ENCODE measurements at places on chromosomes 1 and 21.

GRCh38 chr1:208167261-208167869 is 76.8 kb downstream of the PLXNA2 start:
- no peak for DNase-seq

GRCh38 chr1:62012836-62013235 is 181.8 kb upstream of the L1TD1 start:
- no peak for DNase-seq

- no peak for DNase-seq
Measured at GRCh38 chr1:17009706-17010105, 2.0 kb downstream of the ATP13A2 start.

DNA sequence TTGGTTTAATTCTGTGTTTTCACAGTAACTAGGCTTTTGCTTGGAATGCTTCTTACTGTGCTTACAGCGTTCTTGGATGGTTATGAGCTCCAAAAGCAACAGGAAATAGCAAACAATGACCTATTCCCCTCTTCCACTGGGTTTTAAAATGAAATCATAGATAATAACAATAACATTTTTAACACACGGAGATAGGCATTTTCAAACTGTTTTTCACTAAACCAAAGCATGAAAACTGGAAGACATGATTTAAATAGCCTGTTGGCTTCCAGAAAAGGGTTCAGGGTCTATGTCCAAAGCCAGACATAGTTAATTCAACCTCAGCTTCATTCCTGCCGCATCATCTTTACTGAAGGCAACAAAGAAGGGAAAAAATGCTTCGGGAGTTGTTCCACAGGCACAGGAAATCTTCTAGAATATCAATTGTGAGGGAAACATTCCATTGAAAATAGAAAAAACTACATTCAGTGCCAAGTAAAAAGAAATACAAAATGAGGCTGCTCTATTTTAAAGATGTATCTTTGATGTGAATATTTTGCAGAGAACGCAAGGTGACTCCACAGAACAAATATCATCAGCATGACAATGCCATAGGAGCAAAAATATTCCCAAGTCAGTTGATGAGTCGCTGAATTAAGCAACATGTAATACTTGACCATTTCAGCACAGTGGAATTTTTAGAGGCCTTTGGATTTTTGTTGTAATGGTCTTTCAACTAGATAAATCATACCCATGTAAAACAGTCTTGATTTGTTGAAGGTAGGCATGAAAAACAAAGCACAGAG is 80.7 kb downstream of the NID1 start:
- no peak for DNase-seq

GRCh38 chr1:167137793-167138510 is 44.1 kb downstream of the STYXL2 start:
- no peak for DNase-seq

DNA sequence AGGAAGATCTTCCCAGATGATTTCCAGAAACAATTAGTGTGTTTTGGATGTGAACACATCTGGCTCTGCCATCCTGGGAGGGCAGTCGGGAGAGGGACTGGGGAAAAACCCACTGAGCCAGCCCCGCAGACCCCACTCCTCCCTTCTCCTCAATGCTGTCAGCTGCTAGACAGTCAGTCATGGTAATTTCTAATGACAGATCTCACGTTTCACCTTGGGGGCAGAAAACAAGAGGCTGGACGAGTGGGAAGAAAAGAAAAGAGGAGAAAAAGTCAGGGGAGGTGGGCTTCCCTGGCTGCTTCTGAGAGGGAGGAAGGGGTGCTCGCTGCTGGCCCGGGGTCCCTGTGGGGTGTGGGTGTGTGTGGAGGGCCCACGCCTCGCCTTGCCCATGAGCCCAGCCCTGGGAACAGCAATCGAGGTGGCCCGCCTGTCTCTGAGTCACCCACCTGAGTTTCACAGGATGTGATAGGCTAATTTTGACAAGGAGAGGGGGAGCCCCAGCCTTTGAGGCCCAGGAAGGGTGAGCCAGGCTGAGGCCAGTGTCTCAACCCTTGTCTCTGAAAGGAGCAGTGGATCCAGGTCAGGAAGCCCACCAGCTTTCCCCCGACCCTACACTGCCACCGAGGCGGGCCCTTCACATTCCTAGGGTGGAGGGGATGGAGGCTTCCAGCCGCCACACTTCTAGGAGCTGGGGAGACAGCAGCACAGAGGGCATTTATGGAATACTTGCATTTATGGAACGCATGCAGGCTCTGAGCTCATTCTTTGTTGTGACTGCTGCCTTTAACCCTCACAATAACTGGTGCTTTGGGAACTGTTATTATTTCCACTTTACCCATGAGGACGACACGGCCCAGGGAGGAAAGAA is 49.1 kb upstream of the IFNLR1 start:
- DNase-seq = no peak

DNA sequence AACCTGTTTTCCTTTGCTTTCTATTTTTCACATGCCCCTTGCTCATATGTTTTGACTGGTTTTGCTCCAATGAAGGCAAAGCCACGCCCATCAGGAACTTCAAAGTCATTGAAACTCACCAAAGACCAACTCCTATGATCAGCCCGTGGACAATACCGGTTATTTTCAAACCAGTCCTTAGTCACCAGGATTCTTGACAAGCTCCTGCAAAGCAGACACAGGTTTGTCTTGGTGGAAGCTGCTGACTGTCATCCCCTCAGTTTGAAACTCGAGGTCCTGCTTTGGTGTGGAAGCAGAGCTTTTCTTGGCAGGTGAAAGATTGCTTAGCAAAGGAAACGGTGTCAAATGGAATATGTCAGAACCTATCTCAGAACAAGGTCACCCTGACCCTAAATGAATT is 384.7 kb upstream of the CXADR start:
- DNase-seq = no peak

- DNase-seq = no peak
Measured at GRCh38 chr1:171468120-171468750, 17.1 kb upstream of the PRRC2C start.

DNA sequence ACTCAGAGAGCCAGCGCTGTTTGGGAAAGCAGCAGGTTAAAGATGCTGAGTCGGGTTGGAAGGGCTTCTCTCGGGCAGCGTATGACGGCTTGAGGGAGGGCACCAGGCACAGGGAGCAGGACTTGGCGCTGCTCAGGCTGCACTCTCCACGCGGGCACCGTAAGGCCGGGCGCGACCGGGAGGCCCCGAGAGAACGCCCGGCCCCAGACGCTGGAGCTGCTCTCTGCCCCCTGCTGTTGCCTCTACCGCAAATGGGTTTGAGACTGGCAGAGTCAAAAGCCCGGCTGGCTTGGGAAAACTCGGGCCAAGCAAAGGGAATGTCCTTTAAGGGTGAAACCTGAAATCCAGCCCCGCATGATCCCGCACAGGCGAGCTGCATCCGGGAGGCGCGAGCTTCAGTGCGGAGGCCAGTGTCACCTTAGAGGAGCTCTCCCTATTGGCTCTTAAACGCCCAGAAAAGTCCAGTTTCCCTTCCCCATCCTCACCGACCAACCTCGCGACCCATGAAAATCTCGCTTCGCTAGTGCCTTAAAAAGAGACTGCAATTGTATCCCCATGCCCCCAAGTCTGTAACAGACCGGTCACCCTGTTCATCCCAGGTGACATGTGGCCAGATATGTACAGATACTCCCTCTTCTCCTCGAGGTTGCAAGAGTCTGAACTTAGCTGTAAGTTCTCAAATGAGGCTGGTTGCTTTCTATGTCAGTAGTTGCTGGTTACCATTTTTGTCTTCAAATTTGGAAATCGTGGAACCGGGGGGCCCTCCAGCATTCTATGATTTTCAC is 1.1 kb downstream of the PRRX1 start:
- DNase-seq = no peak

GRCh38 chr1:211158866-211159265 is 24.9 kb upstream of the KCNH1 start:
- DNase-seq = no peak

DNA sequence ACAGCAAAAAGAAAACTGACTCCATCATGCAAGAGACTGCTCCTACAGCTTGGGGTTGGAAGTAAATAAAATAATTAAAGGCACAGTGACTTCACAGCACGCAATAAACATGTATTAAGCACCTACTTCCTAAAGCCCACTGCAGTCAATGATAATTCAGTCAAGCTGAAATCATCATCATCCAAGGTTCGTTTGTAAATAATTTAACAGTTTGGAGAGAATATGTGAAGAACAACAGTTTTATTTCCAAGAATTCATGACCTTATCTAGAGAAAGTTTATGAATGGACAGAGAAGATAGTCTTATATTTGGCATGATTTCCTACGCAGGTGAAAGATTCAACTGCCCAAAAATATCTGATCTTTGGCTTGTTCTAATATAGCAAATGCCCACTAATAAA is 86.8 kb downstream of the SMYD3 start:
- no peak for DNase-seq

DNA sequence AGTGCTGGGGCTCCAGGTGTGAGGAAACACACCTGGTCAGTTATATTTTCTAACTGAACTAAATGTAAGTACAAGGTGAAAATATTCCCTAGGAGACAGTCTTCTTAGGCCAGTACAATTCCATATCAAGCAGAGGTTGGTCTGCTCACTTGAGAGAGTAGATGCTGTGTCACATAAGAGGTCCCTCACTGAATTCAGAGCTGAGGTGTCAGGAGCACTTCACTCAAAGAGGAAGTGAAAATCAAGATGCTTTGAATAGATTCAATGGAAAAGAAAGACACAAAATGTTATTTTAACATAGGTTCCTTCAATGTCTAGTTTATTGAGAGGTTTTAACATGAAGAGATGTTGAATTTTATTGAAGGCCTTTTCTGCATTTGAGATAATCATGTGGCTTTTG is 4.3 kb upstream of the FCRL3 start:
- DNase-seq = no peak

DNA sequence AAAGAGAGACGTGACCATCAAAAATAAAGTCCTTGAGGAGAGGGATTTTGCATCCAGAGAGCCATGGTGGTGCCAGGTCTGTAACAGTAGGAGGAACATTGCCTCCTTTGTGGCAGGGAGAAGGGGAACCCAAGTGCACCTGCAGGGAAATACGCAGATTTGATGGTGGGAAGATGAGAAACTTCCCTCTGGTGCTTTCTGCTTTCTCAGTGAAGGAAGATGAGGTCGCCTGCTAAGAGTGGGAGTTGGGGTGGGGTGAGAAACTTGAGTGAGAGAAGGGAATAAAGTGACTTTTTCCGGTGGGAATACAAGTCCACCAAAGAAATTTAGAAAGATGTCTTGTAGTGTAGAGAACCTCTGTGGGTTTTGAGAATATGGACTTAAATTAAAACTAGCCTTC is 9.1 kb downstream of the PLA2G4A start:
- DNase-seq = no peak

- no peak for DNase-seq
Measured at GRCh38 chr1:69475021-69475420, 92.7 kb upstream of the LRRC7 start.

- DNase-seq = no peak
Measured at GRCh38 chr21:38097789-38098188, 159.0 kb upstream of the KCNJ15 start.

Measured in activated T-helper 1 cell treated with Interleukin-2 at 50 U/mL for 16 hours (primary cell).